Dermis blood vessel endothelial cell (primary cell): ENCODE measurements at places on chromosomes 2 and 18. TPM values are rescaled to one million over a fixed set of nuclear protein-coding genes. Genes with fewer than 3 reads are reported as not detected.

DNA sequence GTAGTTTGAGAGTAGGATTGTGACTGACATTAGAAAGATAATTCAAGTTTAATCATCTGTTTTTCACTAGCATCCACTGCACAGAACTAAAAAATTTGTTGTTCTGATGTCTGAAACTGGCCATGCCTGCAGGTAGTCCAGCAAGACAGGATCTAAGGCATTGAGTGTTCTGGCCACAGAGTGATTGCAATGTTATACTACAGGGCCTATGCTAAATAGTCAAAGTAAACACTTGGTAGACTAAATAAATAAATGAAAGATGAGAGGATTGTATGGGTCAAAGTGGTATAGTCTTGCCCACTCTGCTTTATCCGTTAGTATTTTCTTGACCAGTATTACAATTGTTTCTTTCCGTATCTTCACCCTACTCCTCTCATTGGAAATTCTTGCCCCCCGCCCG lies 27.6 kb upstream of the FANCL start:
- no peak for DNase-seq

GRCh38 chr2:125857971-125858794 lies 797.8 kb upstream of the GYPC start:
- DNase-seq: no peak

- no peak for DNase-seq
These were observed 103.9 kb upstream of the MCFD2 start for GRCh38 chr2:47019532-47019931.

The IL36G gene
- total RNA-seq: not detected in 2 replicates

GRCh38 chr2:20576598-20577115 lies 74.2 kb downstream of the HS1BP3 start:
- DNase-seq: peak; percentile 54

DNA sequence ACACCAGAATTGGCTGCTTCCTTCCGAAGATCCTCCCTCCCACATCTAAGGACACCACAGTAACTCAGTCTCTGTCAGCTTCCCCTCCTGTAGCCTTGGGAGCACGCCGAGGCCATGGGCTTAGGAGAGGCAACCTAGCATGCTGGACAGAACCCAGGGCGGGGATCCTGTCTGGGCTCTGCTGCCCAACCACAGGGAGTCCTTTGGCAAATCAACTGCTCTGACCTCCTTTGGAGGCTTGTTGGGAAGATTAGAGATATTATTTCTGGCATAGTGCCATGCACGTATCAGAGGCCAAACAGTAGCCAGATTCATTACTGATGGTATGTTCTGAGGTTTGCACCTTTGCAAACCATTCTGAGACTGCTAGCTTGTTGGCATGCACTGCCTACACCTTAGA lies 262.7 kb upstream of the EPAS1 start:
- DNase-seq: peak; percentile 69

GRCh38 chr2:194494401-194494800 lies 1162.6 kb upstream of the SLC39A10 start:
- DNase-seq: no peak

The CRACDL gene
- total RNA-seq: 3.3 and 9.0 TPM in 2 replicates

- peak; percentile 66 for DNase-seq
These were observed at the start of gene SLC16A14 for GRCh38 chr2:230068651-230069055. TSS of gene SLC16A14 (minus strand) at chr2:230068924. CDS start at chr2:230059352, 9,572 bp downstream.

DNA sequence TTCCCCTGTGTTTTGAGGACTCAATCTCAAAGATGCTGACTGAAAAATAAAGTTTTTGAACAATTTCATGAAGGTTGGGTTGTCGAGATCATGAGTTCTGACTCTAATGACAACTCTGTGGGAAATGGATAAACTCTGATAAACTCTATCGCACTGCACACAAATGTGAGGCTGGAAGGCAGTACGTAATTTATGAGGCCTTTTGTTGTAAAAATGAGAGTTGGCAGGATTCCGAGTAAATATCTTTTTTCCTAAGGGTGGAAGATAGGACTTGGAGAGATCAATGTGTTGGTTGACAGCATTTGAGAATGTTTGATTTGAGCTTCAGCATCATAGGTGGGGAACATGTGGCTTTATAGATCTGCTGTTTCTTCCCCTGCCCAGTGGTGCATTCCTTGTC lies 90.4 kb downstream of the SPTBN1 start:
- peak; percentile 42 for DNase-seq

The NOSTRIN gene
- 4.5 and 34.9 TPM in 2 replicates for total RNA-seq

The GALM gene
- 6.3 and 18.2 TPM in 2 replicates for total RNA-seq

The POTEI gene
- total RNA-seq: 0.34 and 0.51 TPM in 2 replicates

The SLC11A1 gene
- under 0.01 and 0.05 TPM in 2 replicates for total RNA-seq

DNA sequence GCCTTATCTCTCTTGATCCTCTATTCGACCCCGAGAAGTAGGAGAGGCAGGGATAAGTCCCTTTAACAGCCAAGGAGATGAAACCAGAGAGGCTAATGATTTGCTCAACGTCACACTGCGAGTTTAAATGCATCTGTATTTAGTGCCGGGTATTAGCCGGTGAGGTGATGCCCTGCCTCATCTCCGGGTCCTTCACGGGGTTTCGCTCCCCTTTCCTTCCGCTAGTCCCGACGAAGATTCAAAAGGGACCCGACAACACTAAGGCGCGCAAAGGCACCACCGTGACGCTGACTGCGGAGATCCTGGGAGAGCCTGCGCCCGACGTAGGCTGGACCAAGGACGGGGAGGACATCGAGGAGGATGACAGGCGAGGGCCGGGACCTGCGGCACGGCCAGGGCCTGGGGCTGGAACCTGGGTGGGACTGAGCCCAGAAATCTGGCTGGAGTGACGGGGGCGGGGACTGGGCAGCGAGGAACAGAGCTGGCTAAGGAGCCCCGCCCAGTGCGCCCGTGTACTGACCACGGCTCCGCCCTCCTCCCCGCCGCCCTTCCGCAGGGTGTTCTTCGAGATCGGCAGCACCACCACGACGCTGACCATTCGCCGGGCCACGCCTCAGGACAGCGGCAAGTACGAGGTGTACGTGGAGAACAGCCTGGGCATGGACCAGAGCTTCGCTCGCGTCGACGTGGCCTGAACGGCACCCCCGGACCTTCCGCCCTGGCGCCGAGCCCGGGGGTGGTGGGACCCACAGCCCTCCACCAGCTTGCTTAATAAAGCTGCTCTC lies 1.0 kb upstream of the GMPPA start:
- peak; percentile 77 for DNase-seq

DNA sequence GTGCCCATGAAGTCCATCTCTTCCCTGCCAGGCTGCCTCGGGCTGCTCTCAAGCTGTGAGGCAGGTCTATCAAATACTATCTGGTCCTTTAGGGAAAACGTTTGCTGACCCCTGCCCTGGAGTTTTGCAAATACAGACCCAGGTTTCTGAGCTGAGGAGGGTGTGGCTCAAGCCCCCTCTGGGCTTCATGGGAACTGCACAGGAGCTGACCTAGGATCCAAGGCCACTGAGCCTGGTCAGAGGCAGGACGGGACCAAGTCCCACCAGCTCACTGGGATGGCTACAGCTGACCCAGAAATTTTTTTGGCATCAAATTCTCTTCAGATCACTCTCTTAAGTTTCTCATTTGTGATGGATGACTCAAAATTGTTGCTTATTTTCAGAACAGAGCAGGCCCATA lies 14.1 kb downstream of the ZNF516 start:
- no peak for DNase-seq

DNA sequence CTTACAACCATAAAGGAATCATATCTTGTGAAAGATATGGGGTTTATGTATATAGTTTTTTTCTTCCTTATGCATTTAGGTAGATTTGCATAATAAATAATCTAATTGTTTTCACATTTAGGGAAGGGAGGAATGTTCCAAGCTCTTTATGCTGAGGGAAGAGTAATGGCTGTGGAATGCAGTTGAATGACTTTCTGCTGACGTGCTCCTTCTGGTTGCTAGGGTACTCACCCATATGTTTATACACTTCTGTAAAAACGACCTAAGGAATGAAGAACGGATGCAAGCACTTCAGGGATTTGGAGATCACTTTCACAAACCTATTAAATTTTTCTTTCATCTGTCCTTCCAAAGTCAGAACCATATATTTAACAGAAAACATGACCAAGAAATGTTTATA lies 29.2 kb upstream of the PPP4R1 start:
- peak; percentile 97 for DNase-seq
